ENCODE measurements at places on chromosomes 3 and 15.

DNA sequence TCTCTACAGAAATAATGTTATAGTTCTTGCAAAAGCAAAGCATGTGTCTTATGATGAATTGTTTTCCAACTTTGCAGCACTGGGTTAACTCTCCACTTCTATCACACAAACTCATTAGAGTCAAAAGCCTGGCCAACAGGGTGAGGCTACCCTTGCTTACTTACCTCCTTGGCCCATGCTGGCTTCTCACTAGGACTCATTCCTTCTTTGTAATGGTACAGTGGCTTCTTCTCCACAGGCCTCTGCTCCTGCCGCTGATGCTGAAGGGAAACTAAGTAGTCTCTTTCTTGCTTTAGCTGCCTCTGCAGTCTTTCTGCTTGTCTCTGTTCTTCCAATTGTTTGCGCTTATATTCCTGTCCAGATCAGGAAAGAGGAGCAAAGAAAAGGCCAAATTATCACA is 111.5 kb upstream of the SLC2A2 start:
- DNase-seq: no peak

DNA sequence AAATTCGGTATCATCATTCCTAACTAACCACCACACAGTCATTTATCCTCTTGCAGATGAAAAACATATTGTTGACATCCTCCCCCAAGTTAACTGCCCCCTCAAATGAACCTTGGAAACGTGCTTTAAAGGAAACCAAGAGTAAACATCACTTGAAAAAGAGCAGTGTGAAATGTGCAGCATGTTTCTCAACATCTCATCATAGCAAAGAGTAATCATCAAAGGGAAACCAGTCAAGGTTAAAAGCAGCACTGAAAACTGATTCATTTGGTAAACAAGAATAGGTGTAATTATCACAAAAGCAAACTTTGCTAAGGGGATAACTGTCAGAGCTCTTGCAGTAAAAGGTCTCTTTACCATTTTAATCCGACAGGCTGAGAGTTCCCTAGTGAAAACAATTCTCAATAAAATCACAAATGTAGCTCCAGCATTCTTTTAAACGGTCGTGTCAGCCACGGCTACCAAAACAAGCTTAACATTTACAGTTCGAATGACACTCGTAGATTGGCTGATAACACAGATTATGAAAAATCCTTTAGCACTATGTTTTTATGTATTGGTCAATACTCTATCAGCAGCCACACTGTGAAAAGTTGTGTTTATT is 461.0 kb downstream of the GBE1 start:
- no peak for DNase-seq

DNA sequence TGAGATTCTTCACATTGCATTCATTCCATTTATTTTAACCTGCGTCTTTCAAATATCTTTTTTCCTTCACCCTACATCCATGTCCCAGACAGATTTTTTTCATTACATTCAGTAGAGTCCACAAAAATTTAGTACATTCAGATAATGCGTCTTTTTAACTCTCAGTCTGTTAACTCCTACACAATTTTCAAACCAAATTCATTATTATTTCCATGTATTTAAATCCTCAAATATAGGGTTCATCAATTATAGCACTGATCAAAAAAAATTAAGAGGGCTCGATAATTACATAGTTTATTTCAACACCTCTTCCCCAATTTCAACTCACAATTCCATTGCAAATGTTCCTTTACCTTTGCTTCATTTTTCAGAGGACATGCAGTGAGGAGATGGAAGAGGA is at the start of gene OR5H6:
Gene OR5H6, plus strand, starts transcription at position 301 of the 400 bp plus-strand sequence. Its CDS starts 89 bp downstream, at position 390.
- DNase-seq: no peak

- DNase-seq: no peak
Measured at GRCh38 chr3:171799501-171799900, 10.8 kb downstream of the PLD1 start.

DNA sequence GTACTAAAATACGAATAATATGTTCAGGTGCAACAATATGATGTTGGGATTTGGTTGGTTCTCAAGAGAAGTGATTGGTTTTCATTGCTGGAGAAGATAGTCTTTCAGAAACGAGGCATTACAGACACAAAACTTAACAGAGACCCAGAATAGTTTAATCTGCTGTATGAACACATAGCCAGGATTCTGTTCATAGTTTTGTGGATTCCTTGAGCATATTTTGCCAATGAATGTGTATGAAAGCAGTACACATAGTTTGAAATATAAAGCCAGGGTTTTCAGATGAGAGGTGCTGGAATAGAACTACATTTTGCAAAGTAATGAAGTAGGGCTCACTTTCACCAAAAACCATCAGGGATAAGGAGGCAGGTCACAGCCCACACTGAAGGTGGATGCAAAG is 5.7 kb upstream of the MCTP2 start:
- no peak for DNase-seq

DNA sequence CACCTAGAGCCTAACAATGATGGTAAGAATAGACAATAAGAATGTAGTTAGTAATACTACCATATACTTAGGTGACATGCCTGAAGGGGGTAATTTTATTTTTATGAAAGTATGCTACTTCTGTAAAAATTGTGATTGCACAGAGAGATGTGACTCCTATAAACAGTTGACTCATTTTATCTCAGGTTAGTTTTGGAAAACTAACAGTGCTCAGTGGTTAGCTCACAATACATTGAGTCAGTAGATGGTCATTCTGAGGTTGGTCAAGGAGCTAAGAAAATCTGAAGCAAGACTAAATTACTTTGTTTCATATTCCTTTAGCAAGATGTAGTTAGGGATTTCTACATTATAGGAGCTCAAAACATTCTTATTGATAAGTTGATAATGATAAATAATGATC is 271.0 kb downstream of the EDEM1 start:
- no peak for DNase-seq

DNA sequence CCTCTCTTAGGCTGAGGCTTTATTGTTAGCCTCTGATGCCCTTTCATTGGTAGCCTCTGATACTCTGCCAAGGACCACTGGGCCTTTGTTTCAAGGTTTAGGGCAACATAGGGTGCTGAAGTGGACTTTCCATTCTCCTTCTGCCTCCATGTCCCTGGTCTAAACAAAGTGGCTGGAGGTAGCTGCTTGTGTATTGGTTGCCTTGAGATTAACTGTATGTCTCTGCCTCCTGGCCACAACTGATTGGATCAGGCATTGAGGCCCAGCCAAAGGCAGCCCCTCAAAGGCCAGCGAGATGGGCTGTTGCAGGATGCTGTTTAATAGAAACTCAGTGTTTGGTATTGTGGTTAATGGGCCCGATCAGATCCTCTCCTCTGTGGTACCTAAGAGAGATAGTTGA is 77.9 kb upstream of the PRR23C start:
- no peak for DNase-seq

- DNase-seq: no peak
Measured at GRCh38 chr15:27479296-27480140, 508.5 kb downstream of the GABRG3 start.

- DNase-seq: no peak
Measured at GRCh38 chr3:122014741-122015140, 7.3 kb downstream of the ILDR1 start.

GRCh38 chr3:5190147-5190791 is 2.8 kb downstream of the EDEM1 start:
- no peak for DNase-seq

GRCh38 chr15:69013726-69014406 is 629 bp upstream of the NOX5 start:
- DNase-seq: no peak

DNA sequence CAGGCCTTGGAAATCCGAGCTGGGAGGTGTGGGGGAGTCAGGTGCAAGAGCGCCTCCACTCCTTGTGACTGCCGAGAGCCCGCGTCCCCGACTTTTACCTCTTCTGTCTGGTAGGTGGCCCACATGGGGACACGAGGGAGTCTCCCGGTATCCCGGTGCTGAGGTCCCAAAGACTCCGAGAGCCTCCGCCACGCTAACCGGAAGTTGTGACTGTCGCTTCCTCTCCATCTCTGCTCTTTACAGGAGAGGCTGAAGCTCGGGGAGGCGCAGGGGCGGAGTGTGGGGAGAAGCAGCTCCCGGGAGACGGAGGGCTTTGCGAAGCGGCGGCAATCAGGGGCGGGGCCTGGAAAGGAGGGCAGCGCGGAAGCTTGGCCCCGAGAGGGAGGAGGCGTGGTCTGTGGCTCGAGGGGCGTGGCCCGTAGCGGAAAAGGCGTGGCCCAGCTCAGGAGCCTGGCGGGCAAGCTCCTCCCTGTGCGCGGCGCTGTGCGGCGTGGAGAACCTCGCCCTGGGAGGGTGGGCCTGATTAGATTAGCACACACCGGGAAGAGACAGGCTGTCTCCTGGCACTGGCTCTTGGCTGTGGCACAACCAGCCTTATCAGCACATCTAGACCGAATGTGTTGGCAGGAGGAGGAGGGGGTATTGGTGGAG is 143.9 kb downstream of the GABRB3 start:
- DNase-seq: no peak

DNA sequence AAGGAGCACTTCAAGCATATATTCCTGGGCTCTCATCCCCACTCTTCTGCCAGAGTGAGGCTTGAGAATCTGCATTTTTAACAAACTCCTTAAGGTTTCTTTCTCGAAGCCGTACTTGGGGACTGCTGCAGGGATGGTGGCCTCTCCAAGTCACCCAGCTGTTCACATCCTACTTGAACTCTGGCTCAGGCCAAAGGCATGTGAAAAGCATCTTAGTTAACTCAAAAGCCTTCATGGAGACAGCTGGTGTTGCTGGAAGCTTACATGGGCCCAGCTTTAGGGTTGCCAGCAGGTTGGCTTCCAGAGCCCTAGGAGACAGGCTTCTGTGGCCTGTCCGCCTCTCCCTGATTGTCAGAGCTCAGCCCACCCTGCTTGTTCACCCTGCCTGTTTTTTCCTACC is 139.2 kb downstream of the THSD4 start:
- no peak for DNase-seq

DNA sequence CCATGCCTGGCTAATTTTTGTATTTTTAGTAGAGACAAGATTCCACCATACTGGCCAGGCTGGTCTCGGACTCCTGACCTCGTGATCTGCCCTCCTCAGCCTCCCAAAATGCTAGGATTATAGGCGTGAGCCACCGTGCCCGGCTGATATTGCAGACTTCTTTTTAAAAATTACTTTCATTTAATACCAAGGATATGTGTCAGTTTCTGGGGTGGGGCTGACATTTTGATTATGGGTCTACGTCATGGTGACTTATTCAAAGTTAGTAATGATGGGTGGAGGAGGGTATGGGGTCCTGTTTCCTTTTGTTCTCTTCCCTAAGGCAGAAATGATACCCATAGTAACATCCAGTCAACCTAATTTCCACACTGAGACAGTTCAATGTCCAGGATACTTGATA is 34.7 kb downstream of the GBE1 start:
- DNase-seq: no peak

DNA sequence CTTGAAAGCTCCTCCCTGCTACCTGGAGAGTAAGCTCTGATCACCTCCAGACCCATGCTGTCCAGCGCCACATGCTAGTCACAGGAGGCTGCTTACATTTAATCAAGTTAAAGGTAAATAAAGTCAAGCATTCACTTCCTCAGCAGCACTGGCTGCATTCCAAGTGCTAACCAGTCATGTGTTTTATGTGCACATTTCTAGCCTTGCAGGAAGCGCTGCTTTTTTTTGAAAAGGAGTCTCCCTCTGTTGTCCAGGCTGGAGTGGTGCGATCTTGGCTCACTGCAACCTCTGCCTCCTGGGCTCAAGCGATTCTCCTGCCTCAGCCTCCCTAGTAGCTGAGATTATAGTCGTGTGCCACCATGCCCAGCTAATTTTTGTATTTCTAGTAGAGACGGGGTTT is 279.2 kb downstream of the GABRG3 start:
- DNase-seq: no peak

All from suprapubic skin (tissue), 4 donors.